ENCODE measurements at places on chromosomes 6 and 20.

DNA sequence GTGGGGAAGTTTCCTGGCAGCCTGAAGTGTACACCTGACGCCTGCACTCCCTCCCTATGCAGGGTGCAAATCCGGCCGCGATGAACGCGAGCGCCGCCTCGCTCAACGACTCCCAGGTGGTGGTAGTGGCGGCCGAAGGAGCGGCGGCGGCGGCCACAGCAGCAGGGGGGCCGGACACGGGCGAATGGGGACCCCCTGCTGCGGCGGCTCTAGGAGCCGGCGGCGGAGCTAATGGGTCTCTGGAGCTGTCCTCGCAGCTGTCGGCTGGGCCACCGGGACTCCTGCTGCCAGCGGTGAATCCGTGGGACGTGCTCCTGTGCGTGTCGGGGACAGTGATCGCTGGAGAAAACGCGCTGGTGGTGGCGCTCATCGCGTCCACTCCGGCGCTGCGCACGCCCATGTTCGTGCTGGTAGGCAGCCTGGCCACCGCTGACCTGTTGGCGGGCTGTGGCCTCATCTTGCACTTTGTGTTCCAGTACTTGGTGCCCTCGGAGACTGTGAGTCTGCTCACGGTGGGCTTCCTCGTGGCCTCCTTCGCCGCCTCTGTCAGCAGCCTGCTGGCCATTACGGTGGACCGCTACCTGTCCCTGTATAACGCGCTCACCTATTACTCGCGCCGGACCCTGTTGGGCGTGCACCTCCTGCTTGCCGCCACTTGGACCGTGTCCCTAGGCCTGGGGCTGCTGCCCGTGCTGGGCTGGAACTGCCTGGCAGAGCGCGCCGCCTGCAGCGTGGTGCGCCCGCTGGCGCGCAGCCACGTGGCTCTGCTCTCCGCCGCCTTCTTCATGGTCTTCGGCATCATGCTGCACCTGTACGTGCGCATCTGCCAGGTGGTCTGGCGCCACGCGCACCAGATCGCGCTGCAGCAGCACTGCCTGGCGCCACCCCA is 1.2 kb downstream of the GPR6 start:
- DNase-seq: no peak

DNA sequence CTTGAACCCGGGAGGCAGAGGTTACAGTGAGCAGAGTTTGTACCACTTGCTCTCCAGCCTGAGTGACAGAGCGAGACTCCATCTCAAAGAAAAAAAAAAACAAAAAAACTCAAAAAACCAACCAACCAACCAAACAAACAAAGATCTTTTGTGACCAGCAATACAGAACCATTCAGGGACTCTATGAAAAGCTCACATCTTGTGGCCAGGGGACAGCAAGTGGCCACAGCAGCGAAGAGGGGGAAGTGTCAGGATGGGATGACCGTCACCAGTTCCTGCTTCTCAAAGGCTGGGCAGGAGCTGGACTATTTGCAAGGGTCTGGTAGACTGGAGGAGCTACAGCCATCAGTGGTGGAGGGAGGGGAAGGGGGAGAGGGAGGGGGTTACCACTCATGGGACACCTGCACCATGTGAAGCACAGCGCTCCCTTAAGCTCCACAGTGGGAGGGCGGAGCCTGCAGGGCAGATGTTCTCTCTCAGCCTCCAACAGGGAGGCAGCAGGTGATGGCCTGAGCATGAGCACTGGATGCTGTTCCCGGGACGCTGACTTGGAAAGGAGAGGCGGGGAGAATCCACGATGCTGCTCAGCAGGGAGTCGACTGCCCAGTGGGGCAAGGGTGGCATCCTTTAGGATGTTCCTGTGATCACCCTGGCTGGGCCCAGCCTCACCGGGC is 19.7 kb upstream of the ULBP3 start:
- no peak for DNase-seq

GRCh38 chr20:4626228-4626627 is 95.5 kb upstream of the PRND start:
- no peak for DNase-seq

DNA sequence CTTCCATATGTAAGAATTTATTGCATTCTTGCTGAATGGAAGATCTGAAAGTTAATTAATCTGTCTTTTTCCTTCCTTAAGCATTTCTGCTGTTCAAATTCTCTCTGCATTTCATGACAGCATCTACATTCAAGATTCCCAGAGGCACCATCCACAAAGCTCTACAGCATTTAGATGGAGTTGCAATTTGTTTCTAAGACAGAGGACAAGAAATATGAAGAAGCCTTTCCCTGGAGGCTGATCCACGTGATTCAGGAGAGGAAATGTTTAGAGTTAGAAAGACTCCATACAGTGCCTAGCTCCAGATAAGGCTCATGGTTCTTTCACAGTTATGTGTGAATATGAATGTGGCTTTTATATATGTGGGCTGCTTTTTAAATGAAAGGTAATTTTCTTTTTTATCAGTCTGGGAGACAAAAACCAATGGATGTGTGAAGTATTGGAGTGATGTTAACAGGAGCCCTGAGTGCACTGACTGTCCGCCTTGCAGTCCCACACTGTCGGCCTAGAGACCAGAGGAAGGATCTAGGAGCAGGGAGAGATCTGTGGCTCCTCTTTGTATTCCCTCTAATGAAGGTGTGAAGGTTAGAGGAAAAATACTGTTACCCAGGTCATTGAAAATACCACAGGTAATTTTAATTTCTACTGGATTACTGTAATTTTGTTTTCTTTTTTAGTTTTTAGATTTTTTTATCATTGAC is 686.6 kb upstream of the GJE1 start:
- no peak for DNase-seq
